ENCODE measurements at places on chromosomes 7 and 10. TPM values are rescaled to one million over a fixed set of nuclear protein-coding genes. Genes with fewer than 3 reads are reported as not detected.

Gene DYDC2
- not detected for polyA plus RNA-seq

DNA sequence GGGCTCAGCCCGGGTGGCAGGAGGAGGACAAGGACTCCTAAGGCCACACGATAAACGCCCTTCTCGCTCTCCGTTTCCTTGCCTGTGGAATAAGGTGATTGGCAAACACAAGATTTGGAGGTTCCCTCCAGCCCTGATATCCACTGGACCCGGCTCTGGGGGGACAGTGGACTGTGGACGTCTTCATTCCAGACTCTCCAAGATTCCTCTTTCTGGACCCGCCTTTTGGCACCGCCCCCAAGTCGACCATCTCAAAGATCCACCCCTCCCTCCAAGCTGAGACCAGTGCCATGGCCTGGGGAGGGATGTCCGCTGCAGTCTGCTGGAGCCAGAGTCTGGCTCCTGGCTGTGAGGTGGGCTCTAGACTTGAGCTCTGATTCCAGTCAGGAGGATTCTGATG, 23.6 kb downstream of the ZNF783 start:
- DNase-seq = no peak
- no peaks in the 10 kb centered on the region for H3K27me3 ChIP-seq
- no peak overlapping the region for H3K27ac ChIP-seq
- H3K4me1 ChIP-seq = peaks cover 19% of the 10 kb centered on the region
- peaks cover 8% of the 10 kb centered on the region for H3K36me3 ChIP-seq

GRCh38 chr10:22345301-22346095, at the start of gene SPAG6:
Gene SPAG6 (plus strand): TSS chr10:22345496. CDS start chr10:22345612, 116 bp downstream.
- no peaks in the 10 kb centered on the region for H3K36me3 ChIP-seq
- no peak within 1 kb of the TSS for H3K27ac ChIP-seq
- H3K4me1 ChIP-seq = no peaks in the 10 kb centered on the region
- no peak for DNase-seq
- H3K4me3 ChIP-seq = no peak within 1 kb of the TSS

Gene FFAR4
- not detected for polyA plus RNA-seq

Gene LDB3
- not detected for polyA plus RNA-seq

Gene FRAT1
- polyA plus RNA-seq = 0.50 TPM

GRCh38 chr10:96043893-96044715, 721 bp downstream of the CCNJ start:
- H3K27ac ChIP-seq = peak overlapping the region; percentile 77
- peaks cover 8% of the 10 kb centered on the region for H3K4me1 ChIP-seq
- DNase-seq = no peak
- H3K36me3 ChIP-seq = peaks cover 3% of the 10 kb centered on the region
- H3K4me3 ChIP-seq = peak overlapping the region; percentile 95

DNA sequence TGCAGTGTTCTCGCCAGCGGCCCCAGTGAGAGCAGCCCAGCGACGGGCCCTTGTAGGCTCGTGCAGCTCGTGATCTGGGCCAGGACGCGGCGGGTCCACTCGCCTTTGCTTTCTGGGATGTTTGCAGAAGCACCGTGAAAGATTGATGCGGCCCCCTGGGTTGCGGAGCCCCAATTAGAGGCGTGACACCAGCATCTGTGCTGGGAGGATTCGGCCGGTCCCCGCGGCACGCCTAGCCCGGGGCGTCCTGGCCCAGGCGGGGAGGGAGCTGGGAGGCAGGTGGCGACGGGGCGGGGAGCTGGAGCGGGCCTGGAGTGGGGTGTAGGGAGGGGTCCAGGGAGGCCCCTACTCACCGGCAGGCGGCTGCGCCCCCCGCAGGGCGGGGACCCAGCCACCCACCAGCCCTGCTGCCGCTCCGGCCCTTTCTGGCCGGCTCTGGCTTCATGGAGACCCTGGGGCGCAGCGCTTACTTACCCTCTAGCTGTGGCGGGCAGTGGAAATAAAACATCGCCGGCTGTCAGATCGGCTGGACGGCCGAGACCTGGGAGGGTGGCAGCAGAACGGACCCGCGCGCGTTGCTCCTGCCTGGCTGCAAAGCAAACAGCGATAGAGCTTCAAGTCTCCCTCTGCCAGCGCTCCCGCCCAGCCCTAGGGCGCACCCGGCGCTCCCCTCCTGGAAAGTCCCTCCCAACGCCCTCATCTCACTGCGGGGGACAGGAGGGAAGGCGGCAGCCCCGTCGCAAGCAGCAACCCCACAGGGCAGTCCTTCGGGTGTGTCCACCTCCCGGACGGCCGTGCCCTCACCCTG, 752 bp downstream of the DRGX start:
- no peak overlapping the region for H3K27ac ChIP-seq
- no peaks in the 10 kb centered on the region for H3K36me3 ChIP-seq
- H3K27me3 ChIP-seq = peaks cover 81% of the 10 kb centered on the region
- peaks cover 5% of the 10 kb centered on the region for H3K4me1 ChIP-seq
- no peak for DNase-seq

- H3K4me3 ChIP-seq = no peak within 1 kb of the TSS
- no peaks in the 10 kb centered on the region for H3K4me1 ChIP-seq
- H3K36me3 ChIP-seq = no peaks in the 10 kb centered on the region
- no peak for DNase-seq
- H3K27me3 ChIP-seq = peaks cover 57% of the 10 kb centered on the region
- H3K27ac ChIP-seq = no peak within 1 kb of the TSS
Measured at GRCh38 chr7:54541669-54542625, at the start of gene VSTM2A. Gene VSTM2A (plus strand): TSS chr7:54542375. CDS start chr7:54542731, 356 bp downstream.

GRCh38 chr10:24515481-24515880, 208.2 kb downstream of the ARHGAP21 start:
- peaks cover 9% of the 10 kb centered on the region for H3K36me3 ChIP-seq
- no peak overlapping the region for H3K4me3 ChIP-seq
- no peak overlapping the region for H3K27ac ChIP-seq
- no peaks in the 10 kb centered on the region for H3K27me3 ChIP-seq

DNA sequence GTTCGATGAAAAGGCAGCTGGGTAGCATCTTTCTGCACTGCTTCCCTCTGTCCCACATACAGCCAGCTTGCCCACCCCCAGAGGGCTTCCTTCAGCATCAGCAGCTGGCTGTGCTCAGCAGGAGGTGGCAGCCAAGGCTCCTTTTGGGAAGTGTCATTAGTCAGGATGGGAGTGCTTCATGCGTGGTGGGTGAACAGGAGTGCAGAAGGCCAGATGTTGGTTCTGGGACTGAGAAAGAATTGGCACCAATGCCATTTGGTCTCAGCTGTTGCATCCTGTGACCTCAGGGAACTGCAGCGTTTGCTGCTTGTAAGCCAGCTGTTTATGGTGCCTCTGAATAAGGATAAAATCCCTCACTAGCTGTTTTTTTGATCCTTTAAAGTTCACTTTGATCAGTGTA, 131.1 kb upstream of the SORCS3 start:
- H3K4me1 ChIP-seq = no peaks in the 10 kb centered on the region
- peaks cover 2% of the 10 kb centered on the region for H3K27me3 ChIP-seq
- no peak overlapping the region for H3K27ac ChIP-seq
- no peak overlapping the region for H3K4me3 ChIP-seq
- no peaks in the 10 kb centered on the region for H3K36me3 ChIP-seq
- DNase-seq = no peak

- no peak for DNase-seq
- H3K4me1 ChIP-seq = no peaks in the 10 kb centered on the region
- H3K4me3 ChIP-seq = no peak overlapping the region
- H3K27me3 ChIP-seq = no peaks in the 10 kb centered on the region
- no peak overlapping the region for H3K27ac ChIP-seq
Measured at GRCh38 chr7:146698995-146699610, 582.5 kb downstream of the CNTNAP2 start.

DNA sequence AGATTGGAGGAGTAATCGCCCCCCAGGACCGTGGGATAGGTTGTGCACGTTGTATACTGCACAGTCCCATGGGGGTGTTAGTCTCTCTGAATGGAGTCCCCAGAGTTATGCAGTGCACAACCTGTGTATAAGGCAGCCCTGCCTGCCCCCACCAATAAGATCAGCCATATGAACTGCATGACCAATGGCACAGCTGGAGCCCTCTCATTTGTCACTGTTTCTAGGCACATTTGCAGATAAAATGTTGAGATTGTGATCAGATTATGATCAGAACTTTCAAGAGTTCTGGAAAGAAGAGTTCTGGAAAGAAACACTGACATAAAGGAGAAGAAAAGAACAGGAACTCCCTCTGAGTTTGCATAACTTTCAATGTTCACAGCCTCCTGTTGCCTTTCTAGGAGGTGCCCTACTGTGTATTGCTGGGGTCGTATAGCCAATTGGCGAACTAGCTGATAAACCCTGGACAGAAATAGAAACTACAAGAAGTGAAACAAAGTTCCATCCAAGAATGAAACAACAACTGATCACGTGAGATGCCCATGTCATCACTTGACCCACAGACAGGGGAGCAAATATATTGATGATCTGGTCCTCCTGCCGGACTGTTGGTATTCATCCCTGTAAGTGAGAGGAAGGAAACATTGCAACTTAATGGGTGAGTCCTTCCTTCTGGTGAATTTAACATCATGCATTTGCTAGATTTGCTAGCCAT, 49.6 kb upstream of the TOMM7 start:
- no peak overlapping the region for H3K4me3 ChIP-seq
- H3K4me1 ChIP-seq = no peaks in the 10 kb centered on the region
- no peak for DNase-seq

GRCh38 chr10:12656518-12657142, 307.3 kb downstream of the CAMK1D start:
- peak; percentile 26 for DNase-seq
- no peaks in the 10 kb centered on the region for H3K27me3 ChIP-seq
- H3K4me3 ChIP-seq = no peak overlapping the region
- H3K4me1 ChIP-seq = no peaks in the 10 kb centered on the region
- H3K36me3 ChIP-seq = no peaks in the 10 kb centered on the region

GRCh38 chr7:157054927-157055326, 44.5 kb upstream of the MNX1 start:
- DNase-seq = no peak
- H3K4me1 ChIP-seq = no peaks in the 10 kb centered on the region
- H3K27ac ChIP-seq = no peak overlapping the region
- H3K36me3 ChIP-seq = no peaks in the 10 kb centered on the region

Gene PDZD7
- polyA plus RNA-seq = 0.54 TPM

- no peaks in the 10 kb centered on the region for H3K36me3 ChIP-seq
- peak overlapping the region; percentile 65 for H3K27ac ChIP-seq
- H3K4me1 ChIP-seq = peaks cover 17% of the 10 kb centered on the region
- no peaks in the 10 kb centered on the region for H3K27me3 ChIP-seq
Measured at GRCh38 chr10:61883371-61884025, 18.0 kb upstream of the ARID5B start.

Gene MYL10
- not detected for polyA plus RNA-seq

GRCh38 chr7:133196856-133197612, 55.8 kb upstream of the EXOC4 start:
- no peak overlapping the region for H3K27ac ChIP-seq
- H3K27me3 ChIP-seq = peaks cover 5% of the 10 kb centered on the region
- no peaks in the 10 kb centered on the region for H3K36me3 ChIP-seq
- H3K4me1 ChIP-seq = no peaks in the 10 kb centered on the region

DNA sequence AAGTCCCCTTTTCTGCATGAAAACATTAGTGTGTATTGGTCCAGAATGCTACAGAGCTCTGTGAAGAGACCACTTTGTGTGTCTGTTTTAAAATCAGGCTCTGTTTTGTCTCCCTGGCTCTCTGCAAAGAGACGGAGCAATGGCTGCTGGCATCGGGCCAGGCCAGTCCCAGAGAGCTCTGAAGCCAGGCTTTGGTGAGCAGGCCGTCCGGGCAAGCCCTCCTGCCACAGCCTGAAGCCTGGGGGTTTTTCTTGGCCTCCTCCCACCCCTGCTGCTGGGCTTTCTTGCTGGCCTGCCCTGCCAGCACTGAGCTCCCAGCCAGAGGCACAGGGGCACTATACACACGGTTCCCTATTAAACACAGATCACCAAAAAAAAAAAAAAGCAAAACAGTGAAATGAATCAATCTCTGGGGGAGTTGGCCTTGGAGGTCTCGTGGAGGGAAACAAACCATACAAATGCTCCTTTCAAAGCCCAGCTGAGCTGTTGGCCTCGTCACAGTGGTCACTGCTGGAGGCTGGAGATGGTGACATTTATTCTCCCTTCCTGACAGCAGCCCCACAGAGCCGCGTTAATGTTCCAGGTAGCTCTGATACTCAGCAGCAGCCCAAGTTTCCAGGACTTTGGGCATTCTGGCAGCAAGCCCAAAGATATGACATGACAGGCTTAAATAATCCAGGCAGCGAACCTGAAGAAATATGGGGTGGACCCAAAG, 237.2 kb downstream of the TCF7L2 start:
- no peaks in the 10 kb centered on the region for H3K27me3 ChIP-seq
- no peak for DNase-seq
- H3K36me3 ChIP-seq = no peaks in the 10 kb centered on the region
- no peaks in the 10 kb centered on the region for H3K4me1 ChIP-seq
- no peak overlapping the region for H3K27ac ChIP-seq

GRCh38 chr10:17836942-17837341, 27.8 kb downstream of the MRC1 start:
- no peak for DNase-seq
- H3K36me3 ChIP-seq = no peaks in the 10 kb centered on the region
- peak overlapping the region; percentile 54 for H3K27ac ChIP-seq
- peak overlapping the region; percentile 37 for H3K4me3 ChIP-seq
- H3K4me1 ChIP-seq = peaks cover 32% of the 10 kb centered on the region
- H3K27me3 ChIP-seq = no peaks in the 10 kb centered on the region

Gene BHLHA15
- not detected for polyA plus RNA-seq

Gene NYAP1
- 0.16 TPM for polyA plus RNA-seq

- no peak overlapping the region for H3K4me3 ChIP-seq
- H3K36me3 ChIP-seq = no peaks in the 10 kb centered on the region
- DNase-seq = no peak
- H3K4me1 ChIP-seq = no peaks in the 10 kb centered on the region
Measured at GRCh38 chr10:84933402-84933801, 605.0 kb downstream of the CCSER2 start.

- no peak overlapping the region for H3K27ac ChIP-seq
- no peaks in the 10 kb centered on the region for H3K27me3 ChIP-seq
- H3K4me1 ChIP-seq = peaks cover 5% of the 10 kb centered on the region
- no peak for DNase-seq
- H3K4me3 ChIP-seq = no peak overlapping the region
Measured at GRCh38 chr7:25831062-25831691, 320.8 kb upstream of the NFE2L3 start.

GRCh38 chr7:14834883-14835282, 67.7 kb downstream of the DGKB start:
- no peaks in the 10 kb centered on the region for H3K27me3 ChIP-seq
- no peaks in the 10 kb centered on the region for H3K4me1 ChIP-seq
- DNase-seq = no peak
- H3K36me3 ChIP-seq = no peaks in the 10 kb centered on the region
- H3K27ac ChIP-seq = no peak overlapping the region

Gene LMBR1
- polyA plus RNA-seq = 18.5 TPM

GRCh38 chr7:81484261-81484660, 285.6 kb downstream of the HGF start:
- no peak overlapping the region for H3K4me3 ChIP-seq
- H3K4me1 ChIP-seq = no peaks in the 10 kb centered on the region
- H3K36me3 ChIP-seq = no peaks in the 10 kb centered on the region
- DNase-seq = no peak
- no peaks in the 10 kb centered on the region for H3K27me3 ChIP-seq
- H3K27ac ChIP-seq = no peak overlapping the region
